ENCODE measurements at places on chromosomes 3 and 15. TPM values are rescaled to one million over a fixed set of nuclear protein-coding genes. Genes with fewer than 3 reads are reported as not detected.

C3orf80 gene
- polyA plus RNA-seq: 0.34 TPM

CPLX3 gene
- not detected for polyA plus RNA-seq

FOXB1 gene
- 0.14 TPM for polyA plus RNA-seq

LRRC58 gene
- polyA plus RNA-seq: 36.7 TPM

- DNase-seq: no peak
Measured at GRCh38 chr15:78841376-78841706, 30.1 kb upstream of the ADAMTS7 start.

- DNase-seq: no peak
Measured at GRCh38 chr15:38530113-38530512, 34.5 kb downstream of the RASGRP1 start.

GRCh38 chr15:48442011-48442410 is 110.8 kb downstream of the DUT start:
- DNase-seq: no peak

DNA sequence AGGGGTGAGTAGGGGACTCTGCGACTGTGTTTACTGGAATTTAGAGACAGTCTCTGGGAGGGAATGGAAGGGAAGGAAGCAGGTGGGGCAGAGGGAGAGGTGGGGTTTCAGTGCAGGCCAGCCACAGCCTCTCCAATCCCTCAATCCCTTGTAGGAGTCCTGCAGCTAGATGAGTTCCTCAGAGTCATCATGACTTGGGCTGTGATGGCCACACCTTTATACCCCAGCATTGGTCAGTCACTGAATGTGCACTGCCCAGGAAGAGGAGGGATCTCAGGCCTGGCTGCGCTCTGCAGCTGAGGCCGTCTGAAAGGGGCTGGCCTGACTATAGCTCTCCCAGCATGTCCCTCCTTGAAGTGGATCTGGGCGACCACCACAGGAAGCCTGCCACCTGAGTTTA is 67.3 kb upstream of the GLCE start:
- no peak for DNase-seq

DNA sequence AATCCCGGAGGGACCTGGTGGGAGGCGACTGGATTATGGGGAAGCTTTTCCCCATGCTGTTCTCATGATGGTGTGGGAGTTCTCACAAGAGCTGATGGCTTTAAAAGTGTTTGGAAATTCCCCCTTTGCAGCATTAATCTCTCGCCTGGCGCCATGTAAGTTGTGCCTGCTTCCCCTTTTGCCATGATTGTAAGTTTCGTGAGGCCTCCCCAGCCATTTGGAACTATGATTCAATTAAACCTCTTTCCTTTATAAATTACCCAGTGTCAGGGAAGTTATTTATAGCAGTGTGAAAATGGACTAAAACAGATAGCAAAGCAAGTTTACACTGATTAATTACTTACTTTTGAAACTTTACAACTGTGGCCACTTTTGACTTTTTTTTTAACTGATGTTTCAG is 10.6 kb upstream of the U2SURP start:
- DNase-seq: no peak

GRCh38 chr3:9213019-9213634 is 36.3 kb downstream of the SRGAP3 start:
- no peak for DNase-seq

DNA sequence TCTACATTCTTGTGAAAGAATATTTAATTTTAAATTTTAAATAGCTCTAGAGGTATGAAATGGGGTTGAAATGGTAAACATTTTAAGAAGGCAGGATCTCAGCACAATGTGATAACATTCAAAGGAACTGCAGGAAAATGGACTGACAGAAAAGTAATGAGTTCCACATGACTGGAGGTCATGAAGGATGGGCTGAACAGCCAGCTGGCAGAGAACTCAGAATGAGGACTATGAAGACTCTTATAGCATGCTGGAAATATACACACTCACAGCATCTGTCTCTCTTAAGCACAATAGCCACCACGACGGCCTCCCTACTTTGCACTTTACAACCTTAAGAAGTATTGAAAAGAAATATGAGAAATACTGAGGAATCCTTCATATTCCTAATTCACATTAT is 94.7 kb downstream of the TNIK start:
- no peak for DNase-seq

DNA sequence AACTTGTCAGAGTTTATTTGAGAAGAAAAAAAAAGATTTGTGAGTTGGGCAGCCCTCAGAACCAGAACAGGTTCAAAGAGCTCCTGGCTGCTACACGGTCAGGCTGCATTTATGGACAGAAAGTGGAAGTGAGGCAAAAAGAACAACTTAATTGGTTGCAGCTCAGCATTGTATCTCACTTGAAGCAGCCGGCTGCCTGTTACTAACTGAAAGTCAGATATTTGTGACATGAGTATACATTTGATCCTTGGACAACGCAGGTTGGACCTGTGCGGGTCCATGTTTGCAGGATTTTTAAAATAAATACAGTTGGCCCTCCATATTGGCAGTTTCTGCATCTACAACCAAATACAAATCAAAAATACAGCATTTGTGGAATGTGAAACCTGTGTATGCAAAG is 7.5 kb upstream of the ALDH1L1 start:
- no peak for DNase-seq

- no peak for DNase-seq
Measured at GRCh38 chr3:52939600-52939999, 42.3 kb upstream of the STIMATE start.
